ENCODE measurements at places on chromosomes 16 and 17.

GRCh38 chr16:72925631-72925979, 122.3 kb downstream of the ZFHX3 start:
- no peak for DNase-seq

GRCh38 chr16:46748775-46749705, 896 bp upstream of the MYLK3 start:
- DNase-seq, result no peak

DNA sequence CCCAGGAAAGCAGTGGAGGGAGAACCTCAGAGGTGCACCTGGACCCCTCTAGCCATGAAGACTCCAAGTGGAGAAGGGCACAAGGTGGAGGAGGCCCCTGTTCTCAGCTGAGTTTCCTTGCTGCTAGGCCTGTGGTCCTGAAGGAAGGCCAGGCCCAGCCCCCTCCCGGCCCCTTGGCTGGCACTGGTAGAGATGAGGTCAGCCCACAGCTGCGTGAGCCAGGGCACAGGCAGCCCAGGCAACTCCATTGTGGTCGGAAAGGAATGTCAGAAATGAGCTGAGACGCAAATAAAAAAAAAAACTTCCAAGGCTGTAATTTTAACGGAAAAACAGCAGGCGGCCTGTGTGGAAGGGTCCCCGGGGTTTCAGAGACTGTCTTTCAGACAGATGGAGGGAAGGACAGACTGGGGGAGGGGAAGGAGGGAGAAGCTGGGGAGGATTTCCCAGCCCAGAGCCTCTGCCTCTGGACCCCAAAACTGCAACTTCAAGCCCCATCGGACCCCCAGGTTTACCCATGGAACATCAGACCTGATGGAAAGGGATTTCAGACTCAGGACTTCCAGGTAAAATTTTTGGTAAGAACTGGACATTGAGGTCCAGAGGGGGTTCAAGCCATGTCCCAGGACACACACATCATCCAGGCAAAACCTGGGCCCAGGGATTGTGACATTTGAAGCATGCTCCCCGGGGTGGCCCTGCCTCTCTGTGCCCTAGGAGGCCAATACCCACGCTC, 25.6 kb upstream of the MRPS23 start:
- no peak for DNase-seq

DNA sequence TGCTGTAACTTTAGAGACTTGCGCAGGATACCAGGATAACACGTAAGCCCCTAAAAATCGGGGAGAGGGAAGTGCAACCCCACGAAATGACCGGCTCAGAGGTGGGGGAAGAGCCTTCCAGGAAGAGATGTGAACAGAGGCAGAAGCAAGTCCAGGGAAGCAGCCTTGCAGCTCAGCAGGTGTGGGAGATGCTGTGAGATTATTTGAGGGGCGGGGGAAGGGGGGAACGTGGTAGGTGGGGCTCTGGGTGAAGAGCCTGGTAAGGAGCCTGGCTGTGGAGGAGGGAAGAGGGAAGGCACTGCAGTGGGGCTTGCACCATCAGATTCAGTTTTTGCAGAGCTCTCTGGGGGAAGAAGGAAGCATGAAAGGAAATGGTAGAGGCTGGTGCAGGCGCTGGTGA, 95.4 kb upstream of the CACNG5 start:
- no peak for DNase-seq

GRCh38 chr17:43090022-43090421, 35.1 kb downstream of the BRCA1 start:
- no peak for DNase-seq

DNA sequence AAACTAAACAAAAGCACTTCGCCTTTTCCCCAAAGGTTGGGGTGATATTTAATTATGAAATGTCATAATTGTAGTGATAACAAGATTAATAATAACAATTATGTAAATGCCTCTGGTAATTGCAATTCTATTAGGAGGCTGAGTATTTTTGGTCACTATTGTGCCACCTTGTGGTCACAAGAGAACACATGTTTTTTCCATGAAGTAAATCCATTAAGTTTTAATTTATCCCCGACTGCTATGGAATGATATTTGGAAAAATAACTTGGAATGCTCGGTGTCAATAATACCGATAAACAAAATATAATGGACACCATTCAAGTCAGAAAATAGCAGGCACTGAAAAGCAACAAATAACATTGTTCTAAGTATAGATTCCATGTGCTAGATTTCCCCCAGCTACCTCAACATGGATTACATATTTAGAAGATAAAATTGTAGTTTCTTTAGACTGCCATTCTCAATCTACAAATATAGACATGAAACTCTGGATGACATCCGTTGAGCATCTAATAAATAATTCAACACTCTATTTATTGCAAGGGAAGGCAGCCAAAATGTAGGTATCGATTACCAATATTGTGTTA, 25.0 kb upstream of the KCNJ2 start:
- DNase-seq, result no peak

DNA sequence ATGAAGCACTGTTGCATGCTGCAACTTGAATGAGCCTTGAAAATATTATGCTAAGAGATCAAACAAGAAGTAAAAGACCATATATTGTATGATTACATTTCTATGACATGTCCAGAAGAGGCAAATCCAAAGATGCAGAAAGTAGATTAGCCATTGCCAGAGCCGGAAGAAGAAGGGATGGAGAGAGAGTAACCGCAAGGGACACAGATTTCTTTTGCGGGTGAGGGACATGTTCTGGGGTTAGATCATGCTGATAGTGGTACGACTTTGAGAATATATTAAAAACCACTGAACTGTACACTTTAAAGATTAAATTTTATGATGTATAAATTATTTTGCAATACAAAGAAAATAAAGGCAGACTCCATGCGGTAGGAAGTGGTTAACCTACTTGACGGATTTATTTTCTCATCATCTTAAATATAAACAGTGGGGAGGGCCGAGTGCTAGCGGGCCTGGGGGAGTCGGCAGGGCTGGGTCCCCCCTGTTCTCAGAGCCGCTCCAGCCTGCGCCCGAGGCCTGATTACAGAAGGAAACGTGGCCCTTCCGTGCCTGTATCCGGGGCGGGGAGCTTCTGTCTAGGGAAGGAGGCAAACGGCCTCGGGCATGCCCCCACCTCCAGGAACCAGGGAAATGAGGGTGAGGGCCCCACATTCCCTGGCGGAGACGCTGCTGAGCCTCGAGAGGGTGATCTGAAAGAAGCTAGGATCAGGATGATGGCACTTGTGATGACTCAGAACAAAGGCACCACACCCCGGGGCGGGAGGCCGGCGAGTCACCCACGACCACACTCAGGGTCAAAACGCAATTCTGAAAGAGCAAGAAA, 48.0 kb downstream of the SHCBP1 start:
- no peak for DNase-seq

- no peak for DNase-seq
These were observed 467 bp upstream of the EMP2 start for GRCh38 chr16:10580883-10581247.

- DNase-seq, result no peak
These were observed 15.7 kb upstream of the CDH3 start for GRCh38 chr16:68629351-68629910.

DNA sequence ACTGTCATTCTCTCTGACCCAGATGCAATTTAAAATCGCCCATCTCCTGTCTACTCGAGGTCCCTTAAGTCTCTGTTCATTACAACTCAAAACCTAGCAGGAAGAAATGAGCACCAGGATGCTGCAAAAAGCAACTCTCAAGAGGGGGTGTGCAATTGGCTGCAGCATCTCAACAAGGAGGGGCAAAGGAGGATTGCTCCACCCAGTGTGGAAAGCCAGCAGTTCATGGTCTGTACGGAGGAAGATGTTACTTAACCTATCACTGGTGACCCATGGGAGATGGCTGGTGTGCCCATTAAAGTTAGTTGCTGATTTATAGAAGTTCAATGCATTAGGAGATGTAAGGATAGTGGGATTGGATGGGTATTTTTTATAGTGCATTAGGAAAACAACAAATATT, 147.4 kb downstream of the CDK5R1 start:
- no peak for DNase-seq

- DNase-seq, result no peak
These were observed 2.7 kb upstream of the CAPNS2 start for GRCh38 chr16:55563797-55564196.

DNA sequence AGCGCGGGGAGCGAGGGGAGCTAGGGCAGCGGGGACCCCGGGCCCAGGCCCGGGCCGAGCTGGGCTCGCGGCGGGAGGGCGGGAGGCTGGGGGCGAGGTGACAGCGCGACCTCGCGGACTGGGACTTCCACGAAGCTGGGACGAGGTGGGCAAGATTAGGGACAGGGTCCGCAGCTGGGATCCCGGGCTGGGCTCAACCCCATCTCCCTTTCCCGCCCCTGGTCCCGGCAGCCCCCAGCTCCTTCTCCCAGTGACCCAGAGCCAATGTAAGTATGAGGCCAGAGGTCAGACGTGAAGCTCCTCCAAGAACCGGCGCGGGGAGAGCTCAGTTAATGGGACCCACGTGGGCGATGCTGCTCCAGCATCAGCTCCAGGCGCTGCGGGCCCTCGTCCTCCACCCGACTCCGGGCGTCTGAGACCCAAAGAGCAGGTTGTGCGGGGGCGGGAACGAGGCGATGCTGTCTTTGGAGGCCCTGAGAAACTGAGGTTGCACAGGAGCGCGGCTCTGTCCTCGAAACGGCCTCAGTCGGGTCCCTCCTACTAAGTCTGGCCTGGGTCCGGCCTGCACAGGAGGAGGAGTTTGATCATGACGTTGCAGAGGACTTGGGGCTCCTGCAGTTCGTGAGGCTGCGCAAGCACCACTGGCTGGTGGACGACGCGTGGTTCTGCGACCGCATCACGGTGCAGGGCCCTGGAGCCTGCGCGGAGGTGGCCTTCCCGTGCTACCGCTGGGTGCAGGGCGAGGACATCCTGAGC, 585 bp downstream of the ALOX12 start:
- DNase-seq, result no peak

DNA sequence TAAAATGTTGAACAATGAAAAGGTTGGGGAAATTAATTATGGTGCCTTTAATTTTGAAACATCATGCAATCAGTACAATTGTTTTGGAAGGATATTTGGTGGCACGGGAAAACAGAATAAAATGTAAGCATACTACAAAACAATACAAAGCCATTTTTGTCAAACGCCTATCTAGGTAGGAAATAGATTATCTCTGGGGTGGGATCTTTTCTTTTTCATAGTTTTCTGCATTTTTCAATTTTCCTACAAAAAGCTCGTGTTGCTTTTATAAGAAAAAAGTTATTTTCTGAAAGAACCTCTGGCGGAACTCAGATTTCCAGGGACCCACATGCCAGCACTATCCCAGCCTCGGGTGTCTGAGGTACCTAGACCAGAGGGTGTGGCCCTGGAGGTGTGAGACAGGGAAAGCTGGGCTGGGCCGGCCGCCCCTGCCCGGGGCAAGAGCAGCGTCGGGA, 961 bp upstream of the MAP3K3 start:
- no peak for DNase-seq

- DNase-seq, result no peak
These were observed 4.9 kb downstream of the RUNDC1 start for GRCh38 chr17:42985225-42985624.

GRCh38 chr17:63222655-63223054, 223.5 kb downstream of the CYB561 start:
- no peak for DNase-seq

DNA sequence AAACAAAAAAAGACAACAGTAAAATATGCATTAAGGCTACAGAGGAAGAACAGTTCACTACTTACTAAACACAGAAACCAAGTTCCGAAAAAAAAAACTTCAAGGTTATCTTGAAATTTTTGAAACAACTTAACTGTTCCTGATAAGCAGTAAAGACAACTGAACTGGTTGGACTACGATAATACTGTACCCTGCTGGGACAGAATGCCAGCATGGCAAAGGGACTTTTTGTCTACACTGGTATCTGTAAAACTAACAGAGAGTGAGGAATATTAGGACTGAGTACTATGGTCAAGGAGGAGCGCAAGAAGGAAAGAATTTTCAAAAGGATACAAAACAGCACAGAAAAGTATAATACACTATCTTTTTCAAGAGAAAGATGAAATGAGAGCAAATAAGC, 19.8 kb downstream of the SETD6 start:
- DNase-seq, result no peak

Data from stimulated activated CD4-positive, alpha-beta T cell treated with anti-CD3 and anti-CD28 coated beads, Interleukin-15, amount 100 ng/mL, for 48 hours (primary cell).